ENCODE measurements at places on chromosomes 5 and 9. TPM values are rescaled to one million over a fixed set of nuclear protein-coding genes. Genes with fewer than 3 reads are reported as not detected.

Gene NRG2
- not detected for polyA plus RNA-seq

Gene SLC30A5
- polyA plus RNA-seq = 13.6 TPM

Gene BARHL1
- not detected for polyA plus RNA-seq

Gene THBS4
- polyA plus RNA-seq = 0.17 TPM

Gene SOX30
- polyA plus RNA-seq = 1.0 TPM

Gene QSOX2
- polyA plus RNA-seq = 4.3 TPM

Gene PGM5
- not detected for polyA plus RNA-seq

Gene DNM1
- 0.15 TPM for polyA plus RNA-seq

Gene RMI1
- 8.3 TPM for polyA plus RNA-seq

Gene CDC20B
- not detected for polyA plus RNA-seq

Gene TMEM252
- polyA plus RNA-seq = not detected

Gene SSNA1
- 145 TPM for polyA plus RNA-seq

Gene ZFYVE16
- polyA plus RNA-seq = 8.2 TPM

Gene ABLIM3
- polyA plus RNA-seq = 0.74 TPM

Gene NR5A1
- polyA plus RNA-seq = not detected

Gene FAM169A
- 7.4 TPM for polyA plus RNA-seq

Gene TAF11L10
- not detected for polyA plus RNA-seq

Gene IFT74
- 12.0 TPM for polyA plus RNA-seq

Gene ZFP37
- polyA plus RNA-seq = 0.73 TPM

Gene LCN1
- not detected for polyA plus RNA-seq

Gene MARVELD2
- polyA plus RNA-seq = 0.18 TPM

Gene PCDHGA6
- 0.08 TPM for polyA plus RNA-seq

Gene GLRA1
- not detected for polyA plus RNA-seq

Gene PCDHGB2
- 0.74 TPM for polyA plus RNA-seq

Gene TSSK1B
- polyA plus RNA-seq = not detected

Gene CAMK4
- polyA plus RNA-seq = 0.37 TPM

Gene PLK2
- polyA plus RNA-seq = 1.9 TPM

Gene PCDHGB1
- not detected for polyA plus RNA-seq

Gene OGN
- polyA plus RNA-seq = 0.57 TPM
